Colonic mucosa (tissue), 4 donors: ENCODE measurements at places on chromosomes 6 and 20. TPM values are rescaled to one million over a fixed set of nuclear protein-coding genes. Genes with fewer than 3 reads are reported as not detected.

DNA sequence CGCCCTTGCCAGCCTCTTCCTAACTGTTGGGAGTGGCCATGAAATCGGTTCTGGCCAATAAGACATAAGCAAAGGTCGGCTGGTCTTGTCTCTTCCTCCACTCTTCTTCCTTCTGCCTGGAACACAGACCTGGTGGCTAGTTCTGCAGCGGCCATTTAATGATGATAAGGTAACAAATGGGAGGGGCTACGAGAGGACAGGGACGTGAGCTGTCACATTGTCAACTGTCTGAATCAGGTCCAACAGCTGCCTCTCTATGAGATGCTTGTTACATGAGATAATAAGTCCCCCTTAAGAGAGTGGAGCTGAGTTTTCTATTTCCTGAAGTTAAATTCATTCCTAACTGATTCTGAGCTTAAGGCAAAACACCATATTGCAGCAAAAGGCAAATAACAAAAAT lies 12.5 kb upstream of the TMEM242 start:
- no peak overlapping the region for H3K27ac ChIP-seq
- no peak overlapping the region for H3K4me3 ChIP-seq
- no peaks in the 10 kb centered on the region for H3K27me3 ChIP-seq

Gene HIVEP2
- 15.2 TPM for total RNA-seq

Gene HLA-C
- 1,321 TPM for total RNA-seq

DNA sequence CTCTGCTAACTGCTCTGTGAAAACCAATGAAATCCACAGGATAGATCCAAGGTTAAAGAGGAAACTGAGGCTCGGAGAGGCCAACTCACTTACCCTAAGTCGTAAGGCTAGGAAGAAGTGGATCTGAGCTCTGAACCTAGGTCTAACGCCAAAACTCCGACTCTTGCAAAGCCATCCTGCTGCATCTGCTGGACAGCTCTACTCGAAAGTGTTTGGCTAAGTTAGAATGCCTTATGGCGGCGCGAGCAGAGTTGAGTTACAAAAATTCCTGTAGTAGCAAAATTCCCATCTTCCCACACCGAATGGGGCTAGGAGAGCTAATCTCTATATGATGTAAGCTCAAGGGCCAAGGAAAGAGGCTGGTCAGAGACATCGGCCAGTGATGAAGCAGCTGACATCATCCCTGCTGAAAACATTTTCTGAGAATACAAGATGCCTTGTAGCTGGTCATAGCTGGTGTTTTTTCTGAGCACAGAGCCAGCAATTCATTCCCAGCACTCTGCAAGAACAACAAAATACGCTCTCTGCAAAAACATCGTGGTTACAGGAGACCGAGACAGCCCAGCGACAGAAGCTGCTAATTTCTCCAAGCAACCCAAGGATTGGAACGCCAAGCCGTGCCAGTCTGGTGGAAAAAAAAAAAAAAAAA lies 1.8 kb downstream of the SPATA2 start:
- H3K36me3 ChIP-seq = peaks cover 2% of the 10 kb centered on the region
- no peak overlapping the region for H3K4me3 ChIP-seq
- H3K27ac ChIP-seq = no peak overlapping the region
- peaks cover 16% of the 10 kb centered on the region for H3K4me1 ChIP-seq
